Stimulated activated CD8-positive, alpha-beta memory T cell treated with anti-CD3 and anti-CD28 coated beads, Interleukin-4, amount 100 ng/mL, for 1 hour (primary cell): ENCODE measurements at places on chromosomes 11 and 22.

- DNase-seq, result no peak
Observed at GRCh38 chr11:72825661-72826060, 11.4 kb downstream of the ATG16L2 start.

GRCh38 chr11:44304091-44305025 lies 5.6 kb downstream of the ALX4 start:
- DNase-seq, result no peak

- DNase-seq, result no peak
Observed at GRCh38 chr11:94897330-94897768, 76.0 kb downstream of the CWC15 start.

DNA sequence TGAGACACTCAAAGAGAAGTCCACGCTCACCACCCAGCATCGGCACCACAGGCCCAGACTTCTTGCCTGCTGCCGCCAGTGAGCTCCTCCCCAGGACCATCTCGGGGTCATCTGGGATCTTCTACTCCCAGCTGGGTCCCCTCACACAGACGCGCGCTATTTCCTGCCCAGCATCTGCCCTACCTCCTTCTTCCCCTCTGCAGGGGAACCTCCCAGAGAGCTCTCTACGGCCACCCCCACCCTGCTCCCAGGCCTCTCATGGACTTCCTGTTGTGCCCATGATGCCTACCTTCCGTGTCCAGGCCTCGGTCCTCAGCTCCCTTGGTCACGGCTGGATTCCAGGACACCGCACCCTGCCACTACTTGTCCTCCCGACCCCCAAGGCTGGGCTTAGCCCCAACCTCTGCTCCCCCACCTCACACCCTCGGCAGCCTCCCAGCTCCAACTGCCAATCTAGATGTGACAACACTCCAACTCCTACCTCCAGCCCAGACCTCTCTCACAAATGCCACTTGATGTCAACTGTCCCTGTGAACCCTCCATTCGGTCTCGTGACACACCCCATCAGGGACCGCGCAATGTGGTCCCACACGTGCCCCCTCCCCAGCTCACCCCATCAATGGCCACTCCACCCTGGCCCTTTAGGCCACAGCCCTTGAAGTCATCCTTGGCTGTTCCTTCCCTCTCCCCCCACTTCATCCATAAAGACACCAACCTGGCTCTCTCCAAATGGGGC lies 45.3 kb downstream of the SGSM3 start:
- no peak for DNase-seq

GRCh38 chr11:26134481-26135355 lies 197.2 kb upstream of the ANO3 start:
- no peak for DNase-seq

DNA sequence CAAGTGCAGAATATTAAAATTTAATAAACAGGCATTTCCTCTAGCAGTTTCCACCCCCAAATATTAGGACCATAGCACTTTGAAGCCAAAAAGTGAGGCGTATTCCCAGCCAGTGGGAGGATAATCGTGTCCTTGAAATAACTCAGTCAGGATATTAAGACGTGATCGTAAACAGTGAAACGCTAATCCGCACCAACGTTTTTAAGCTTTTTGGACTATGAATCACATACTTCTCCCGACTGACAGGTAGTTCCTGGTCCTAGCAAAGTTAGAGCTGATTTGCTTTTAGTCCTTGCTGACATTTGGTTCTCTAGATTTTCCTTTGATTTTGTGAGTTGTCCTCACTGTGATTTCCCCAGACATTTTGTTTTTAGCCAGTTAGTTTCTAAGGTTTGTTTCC lies 197.1 kb upstream of the ARHGAP20 start:
- no peak for DNase-seq

DNA sequence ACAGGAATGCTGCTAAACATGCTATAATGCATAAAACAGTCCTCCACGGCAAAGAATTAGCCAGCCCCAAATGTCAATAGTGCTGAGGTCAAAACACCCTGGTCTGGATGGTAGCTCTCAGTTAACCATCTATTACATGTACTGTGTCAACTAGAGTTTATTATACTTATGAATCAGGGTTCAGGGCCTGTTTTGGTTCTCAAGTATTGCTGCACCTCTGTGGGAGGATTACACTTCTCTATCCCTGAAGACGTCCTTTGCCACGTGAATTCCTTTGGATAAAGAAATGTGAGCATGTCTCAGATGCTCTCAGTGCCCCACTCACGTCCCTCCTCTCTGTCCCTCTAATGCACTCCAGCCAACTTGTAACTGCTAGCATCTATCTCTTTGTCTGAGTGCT lies 53.4 kb downstream of the SLC1A2 start:
- no peak for DNase-seq

DNA sequence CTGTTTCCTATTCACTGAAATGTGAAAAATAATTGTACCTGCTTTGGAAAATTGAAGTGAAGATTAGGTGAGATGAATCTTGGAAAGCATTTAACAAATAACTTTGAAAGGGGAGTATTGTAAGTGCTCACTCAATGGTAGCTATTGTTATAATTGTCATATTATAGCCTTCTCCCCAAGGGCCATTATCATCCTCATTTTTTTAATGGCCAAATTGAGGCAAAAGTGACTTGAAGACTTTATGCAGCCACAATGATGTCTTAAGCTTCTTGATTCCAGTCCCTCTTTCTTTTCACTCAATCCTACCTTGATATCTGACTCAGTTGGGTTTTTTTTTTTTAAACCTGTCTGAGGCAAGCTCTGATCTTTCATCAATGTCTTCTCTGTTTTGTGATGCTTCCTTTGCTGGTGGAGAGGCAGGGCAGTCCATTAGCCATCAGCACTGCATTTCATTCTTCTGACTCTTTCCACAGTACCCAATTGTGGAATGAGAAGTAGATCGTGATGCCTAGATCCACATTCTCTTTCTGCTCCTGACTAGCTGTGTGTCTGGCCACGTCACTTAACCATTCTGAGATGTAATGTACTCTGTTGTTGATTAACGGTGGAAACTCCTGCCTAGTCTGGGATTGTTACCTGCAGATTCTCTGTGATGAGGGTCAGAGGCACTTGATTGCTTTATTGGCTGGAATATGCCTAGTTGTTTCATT lies 101.4 kb downstream of the DBX1 start:
- DNase-seq, result no peak

DNA sequence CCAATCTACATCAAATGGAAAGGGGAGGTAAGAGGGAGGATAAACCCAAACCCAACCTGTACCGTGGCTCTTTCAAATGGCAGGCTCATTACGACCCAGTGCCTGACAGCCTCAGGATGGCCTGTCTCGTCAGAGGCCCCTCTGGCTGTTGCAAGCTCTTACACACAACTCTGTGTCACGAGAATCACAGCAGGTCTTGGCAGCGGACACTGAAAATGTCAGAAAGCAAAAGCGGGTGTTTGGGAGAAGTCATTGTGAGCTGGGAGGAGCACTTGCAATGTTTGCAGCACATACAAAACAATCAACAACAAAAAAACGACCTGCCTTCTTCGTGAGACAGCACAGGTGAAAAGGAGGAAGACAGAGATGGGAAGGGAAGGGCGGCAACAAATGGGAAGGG lies 248.1 kb downstream of the OPCML start:
- DNase-seq, result no peak

DNA sequence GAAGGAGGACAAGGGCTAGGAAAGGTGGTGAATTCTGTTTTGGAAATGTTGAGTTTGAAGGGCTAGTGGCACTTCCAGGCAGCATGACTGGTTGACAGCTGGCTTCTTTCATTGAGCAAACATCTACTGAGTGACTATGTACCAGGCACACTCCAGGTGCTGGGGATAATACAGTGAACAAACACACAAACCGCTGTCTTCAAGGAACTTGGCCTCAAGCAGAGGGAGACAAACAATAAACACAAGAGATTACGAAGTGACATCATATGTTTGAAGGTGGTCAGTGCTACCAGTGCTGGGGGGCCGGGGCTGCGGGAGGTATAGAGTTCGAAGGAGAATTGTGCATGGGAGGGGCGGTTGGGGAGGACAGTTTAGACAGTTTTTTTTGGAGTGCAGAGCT lies 197.0 kb upstream of the SORL1-AS1 start:
- no peak for DNase-seq

GRCh38 chr11:64987998-64988854 lies 8.5 kb downstream of the BATF2 start:
- DNase-seq, result no peak

DNA sequence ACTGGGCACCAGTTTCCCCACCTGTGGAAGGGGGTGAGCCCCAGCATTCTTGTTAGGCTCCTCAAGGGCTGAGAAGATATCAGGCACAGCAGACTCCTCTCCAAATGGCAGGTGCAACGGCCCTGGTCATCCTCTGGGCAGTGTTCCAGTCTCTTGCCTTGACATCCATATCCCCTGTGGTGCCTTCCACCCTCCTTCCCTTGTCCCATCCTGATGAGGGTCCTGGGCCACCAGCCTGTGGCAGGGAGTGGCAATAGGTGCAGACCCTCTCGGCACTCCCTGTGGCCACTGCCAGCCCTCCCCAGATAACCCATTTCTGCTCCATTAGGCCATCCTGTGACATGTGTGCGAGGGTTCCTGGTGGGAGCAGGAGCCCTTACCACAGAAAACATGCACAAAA lies 78.8 kb upstream of the NECTIN1 start:
- DNase-seq, result no peak

- no peak for DNase-seq
Observed at GRCh38 chr11:49505231-49505630, 296.8 kb upstream of the FOLH1 start.

GRCh38 chr11:115674176-115674936 lies 170.1 kb upstream of the CADM1 start:
- no peak for DNase-seq
